ENCODE measurements at places on chromosomes 13 and 19. TPM values are rescaled to one million over a fixed set of nuclear protein-coding genes. Genes with fewer than 3 reads are reported as not detected.

SNRNP70 gene
- total RNA-seq: 317 TPM

OR7C1 gene
- total RNA-seq: not detected

DAND5 gene
- 0.12 TPM for total RNA-seq

NLRP11 gene
- not detected for total RNA-seq

PRTN3 gene
- total RNA-seq: 0.23 TPM

IGFL2 gene
- 1.3 TPM for total RNA-seq

APC2 gene
- total RNA-seq: 2.7 TPM
